ENCODE measurements at places on chromosomes 2 and 18.

DNA sequence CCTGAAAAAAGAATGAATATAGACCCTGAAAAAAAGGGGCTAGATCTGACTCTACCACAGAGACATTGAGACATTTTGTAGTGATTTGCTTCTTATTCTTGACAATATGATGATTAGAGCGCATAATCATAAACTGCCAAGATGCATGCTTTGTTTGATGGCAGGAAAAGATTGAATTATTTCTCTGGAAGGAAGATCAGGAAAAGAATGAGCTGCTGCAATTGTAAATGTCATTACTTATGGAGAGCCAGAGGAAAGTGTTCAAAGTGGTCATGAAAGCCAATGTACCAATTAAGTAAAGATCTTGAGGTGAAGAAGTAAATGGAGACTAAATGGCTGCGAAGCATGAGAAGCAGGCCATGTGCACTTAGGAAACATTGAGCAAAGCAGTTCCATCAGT lies 126.4 kb upstream of the NXPH2 start:
- no peak for DNase-seq

GRCh38 chr2:36371070-36371874 lies 15.7 kb downstream of the CRIM1 start:
- no peak for DNase-seq

DNA sequence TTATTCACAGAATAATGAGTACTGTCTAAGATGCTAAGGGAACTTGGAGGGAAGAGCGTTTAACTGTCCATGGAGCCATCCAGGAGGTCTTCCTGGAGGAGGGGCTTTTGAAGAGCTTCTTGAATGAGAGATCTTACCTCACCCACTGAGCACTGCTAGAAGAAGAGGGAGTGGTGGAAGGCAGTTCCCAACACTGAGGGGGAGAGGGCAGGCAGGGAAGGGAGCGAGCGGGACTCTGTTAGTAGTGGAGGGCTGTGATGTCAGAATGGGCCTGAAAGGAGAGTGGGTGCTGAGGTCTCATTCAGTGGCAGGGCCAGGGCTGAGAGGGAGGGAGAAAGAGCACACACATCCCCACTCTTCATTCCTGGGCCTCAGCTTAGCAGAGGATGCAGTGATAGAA lies 65.0 kb downstream of the NCK2 start:
- no peak for DNase-seq

DNA sequence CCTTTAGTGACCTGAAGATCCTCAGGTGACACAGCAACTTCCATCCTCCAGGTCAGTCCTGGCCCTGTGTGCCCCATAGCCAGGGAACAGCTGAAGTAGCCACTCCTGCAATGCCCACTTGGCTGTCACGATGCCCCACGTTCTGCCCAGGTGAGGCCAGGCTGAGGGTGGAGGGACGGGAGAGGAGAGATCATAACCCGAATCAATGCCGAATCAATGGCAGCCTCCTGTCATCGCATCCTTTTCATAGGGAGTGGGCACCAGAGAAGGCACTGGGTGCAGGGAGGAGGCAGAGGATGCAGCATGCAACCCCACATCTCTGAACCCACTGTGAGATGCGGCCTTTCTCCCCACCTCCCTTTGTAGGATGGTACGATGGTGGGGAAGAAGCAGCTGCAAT lies 75.3 kb upstream of the EPC2 start:
- no peak for DNase-seq

All from effector CD4-positive, alpha-beta T cell (primary cell).